ENCODE measurements at places on chromosomes 3 and 15.

DNA sequence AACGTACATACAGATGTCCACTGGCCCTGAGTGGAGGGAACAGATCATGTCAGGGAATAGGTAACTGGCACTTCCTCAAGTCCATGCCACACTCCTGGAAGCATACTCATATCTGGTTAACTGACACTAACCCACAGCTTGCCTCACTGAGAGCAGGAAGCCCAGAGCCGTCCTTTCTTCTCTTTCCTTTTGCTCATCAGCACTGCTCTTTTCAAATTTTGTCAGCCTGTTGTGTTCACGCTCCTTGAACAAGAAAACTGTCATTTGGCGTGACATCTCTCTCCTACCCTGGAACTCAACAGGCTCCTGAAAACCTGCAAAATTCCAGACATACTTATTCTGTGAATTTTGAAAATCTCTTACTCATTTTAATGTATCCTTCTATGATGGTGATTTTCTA lies 360.2 kb downstream of the MAGI1 start:
- DNase-seq: no peak

DNA sequence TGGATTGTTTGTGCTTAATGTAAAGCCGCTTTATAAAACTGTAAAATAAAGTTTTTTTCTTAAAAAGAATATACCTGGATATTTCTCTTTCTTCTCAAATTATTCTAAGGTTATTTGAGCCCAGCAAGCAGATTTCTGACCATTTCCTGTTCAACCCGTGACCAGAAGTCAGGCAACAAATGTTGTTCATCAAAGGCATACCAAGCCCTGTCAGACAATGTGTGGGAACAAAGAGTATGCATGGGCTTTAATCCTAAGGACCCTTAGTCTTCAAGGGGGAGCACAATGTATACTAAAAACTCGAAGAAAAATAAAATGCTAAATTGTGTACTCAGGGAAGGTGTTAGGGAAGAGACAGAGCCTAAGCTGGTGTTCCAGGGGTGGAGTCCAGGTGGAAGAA lies 26.6 kb upstream of the PAQR5 start:
- no peak for DNase-seq

DNA sequence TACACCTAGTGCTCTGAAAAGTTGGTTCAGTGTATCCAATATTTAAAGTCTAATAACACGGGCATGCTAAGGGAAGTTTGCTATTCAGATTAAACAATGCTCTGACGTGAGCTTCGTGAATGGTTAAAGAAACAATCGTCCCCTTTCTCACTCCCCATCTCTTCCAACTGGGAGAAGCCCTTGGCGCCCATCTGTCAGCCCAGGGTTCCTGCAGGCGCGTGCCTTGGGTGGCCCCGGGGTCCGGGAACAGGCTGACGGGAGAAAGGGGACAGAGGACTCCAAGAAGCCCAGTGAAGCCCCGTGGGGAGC lies 413 bp downstream of the SEC22C start:
- no peak for DNase-seq

GRCh38 chr3:13578251-13578650 lies 29.3 kb downstream of the FBLN2 start:
- no peak for DNase-seq

DNA sequence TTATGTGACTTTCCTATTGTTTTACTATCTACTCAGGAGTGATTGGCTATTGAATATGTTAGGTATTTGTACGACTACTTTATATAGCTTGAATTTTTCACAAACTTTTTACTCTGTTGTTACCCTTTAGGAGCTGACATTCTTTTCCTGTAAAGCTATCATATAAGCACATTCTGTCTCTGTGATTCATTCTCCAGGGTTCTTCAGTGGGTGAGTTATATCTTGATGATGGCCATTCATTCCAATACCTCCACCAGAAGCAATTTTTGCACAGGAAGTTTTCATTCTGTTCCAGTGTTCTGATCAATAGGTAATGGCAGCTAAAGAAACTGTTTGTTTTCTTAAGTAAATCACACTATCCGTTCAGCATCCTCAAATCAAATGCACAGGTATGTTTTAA lies 10.1 kb upstream of the CAPN3 start:
- no peak for DNase-seq

DNA sequence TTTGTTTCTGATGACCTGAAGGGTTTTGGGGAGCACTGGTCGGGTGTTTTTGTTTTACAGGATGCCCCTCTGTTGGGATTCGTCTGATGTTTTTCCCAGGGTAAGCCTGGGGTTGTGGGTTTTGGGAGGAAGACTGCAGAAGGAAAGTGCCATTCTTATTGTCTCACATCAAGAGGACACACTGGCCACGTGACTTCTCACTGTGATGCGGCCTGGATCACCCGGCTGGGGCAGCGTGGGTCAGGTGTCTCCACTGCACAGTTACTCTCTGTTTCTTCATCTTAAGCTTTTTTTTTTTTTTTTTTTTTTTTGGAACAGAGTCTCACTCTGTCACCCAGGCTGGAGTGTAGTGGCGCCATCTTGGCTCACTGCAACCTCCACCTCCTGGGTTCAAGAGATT lies 120.5 kb downstream of the TMEM266 start:
- DNase-seq: no peak

GRCh38 chr3:18681818-18682345 lies 256.7 kb upstream of the SATB1 start:
- no peak for DNase-seq

- DNase-seq: no peak
Observed at GRCh38 chr3:123371859-123372685, 76.8 kb downstream of the ADCY5 start.

DNA sequence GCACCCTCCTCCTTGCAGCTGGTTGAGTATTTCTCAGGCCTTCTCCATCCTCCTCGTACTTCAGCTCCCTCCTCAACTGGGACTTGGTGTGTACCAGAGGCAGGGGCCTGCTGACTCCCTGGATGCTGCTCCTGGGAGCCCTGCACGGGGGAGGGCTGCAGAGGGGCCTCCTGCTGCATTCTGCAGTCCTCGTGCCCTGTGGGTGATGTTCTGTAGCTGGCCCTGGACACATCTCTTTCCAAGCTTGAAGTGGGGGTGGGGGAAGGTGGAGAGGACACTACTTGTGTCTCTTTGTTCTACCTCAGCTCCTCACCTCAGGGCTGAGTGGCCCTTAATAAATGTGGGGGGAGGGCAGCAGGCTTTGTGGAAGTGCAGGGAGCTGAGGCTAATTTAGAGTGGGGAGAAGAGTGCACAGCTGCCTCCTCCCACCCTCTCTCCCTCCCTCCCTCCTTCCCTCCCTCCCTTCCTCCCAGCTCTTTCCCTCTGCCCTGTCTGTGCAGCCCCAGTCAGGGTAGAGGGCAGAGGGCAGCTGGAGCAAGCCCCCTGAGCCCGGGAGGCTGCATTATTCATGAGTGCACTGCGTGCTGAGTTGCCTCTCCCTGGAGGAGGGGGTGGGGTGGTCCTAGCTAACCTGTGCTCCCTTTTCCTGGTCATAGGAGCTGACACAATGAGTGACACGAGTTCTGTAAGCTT lies 3.7 kb upstream of the GRM2 start:
- no peak for DNase-seq

DNA sequence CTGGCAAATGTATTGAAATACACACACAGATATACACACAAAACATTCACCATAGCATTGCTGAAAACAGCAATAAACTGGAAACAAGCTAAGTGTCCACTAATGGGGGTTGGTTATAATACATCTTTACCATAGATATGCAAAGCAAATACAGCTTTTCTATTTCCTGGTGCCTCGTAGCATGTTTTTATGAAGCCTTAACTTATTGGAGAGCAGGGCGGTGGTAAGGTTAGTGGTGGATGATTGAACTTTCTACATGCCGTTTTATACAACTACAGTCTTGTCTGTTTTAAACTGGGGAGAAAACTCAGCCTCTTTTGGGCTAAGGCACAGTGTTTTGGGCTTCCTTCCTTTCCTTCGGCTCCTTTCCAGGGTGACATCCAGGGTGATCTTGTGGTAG lies 104.5 kb downstream of the NR2F2 start:
- no peak for DNase-seq

DNA sequence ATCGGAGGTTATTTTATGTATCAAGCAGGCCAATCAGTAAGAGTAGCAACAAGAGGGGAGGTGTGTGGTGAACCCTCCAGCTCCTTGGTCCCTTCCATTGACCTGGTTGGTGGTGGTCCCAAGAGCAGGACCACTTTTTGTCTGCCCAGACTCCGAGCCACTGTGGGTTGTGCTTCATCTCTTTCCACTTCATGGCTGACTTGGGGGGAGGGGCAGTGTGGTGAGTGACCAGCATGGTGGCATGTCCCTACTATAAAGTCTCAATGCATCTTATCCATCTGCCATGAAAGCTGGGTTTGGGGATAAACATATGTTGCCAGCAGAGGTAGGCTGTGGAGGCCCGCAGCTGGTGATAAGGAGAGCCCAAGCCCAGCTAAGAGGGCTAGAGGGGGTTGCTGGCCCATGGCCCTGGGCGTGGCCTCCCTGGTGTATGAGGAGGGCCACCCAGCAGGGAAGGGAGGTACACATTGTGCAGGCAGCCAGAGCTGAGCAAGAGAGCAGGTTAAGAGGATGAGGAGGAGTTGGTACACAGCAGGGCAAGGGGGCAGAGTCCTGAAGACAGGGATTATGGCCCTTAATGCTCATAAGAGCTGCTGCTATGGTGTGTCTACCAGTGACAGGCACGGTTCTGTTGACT lies 7.0 kb downstream of the AEN start:
- no peak for DNase-seq

DNA sequence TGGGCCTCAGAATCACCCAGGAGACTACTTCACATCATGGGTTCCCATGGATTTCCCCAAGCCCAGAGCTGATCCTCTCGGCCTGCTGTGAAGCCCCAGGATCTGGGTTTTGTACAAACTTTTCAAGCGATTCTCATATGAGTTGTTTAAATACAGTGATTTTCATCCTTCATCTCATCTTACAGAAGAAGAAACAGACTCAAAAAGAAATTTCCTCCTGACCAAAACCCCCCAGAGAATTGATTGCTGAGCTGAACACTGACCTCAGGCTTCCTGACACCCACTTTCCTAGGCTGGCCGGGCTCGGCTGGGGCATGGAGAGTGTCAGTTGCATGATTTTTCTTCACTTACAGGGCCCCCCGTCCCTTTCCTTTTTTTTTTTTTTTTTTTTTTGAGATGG lies 60.3 kb downstream of the BDH1 start:
- DNase-seq: no peak

DNA sequence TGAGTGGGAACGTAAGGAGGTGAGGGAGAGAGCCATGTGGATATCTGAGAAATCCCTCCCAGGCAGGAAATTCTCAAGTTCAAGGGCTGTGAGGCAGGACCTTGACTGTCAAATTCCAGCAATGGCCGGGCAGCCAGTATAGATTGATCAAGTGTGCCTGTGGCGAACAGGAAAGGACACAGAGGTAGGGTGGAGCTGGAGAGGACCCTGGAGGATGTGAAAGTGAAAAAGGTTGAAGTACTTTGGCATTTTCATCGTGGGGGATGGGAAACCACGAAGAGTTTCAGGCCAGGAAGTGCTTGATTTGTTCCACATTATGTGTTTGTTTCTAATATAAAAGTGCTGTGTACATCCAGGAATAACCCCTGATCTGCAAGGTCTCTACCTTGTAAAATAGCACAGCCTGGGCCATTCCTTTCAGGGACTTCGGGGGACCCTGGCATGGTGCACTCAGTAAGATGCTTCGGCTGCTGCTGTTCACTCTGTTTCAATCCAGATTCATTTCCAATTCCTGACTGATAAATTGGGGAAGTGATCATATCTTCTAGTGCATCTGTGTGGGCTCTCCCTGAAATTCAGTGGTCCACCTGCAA lies 156.6 kb downstream of the MCTP2 start:
- no peak for DNase-seq

- no peak for DNase-seq
Observed at GRCh38 chr3:64399205-64399800, 174.0 kb upstream of the PRICKLE2 start.

DNA sequence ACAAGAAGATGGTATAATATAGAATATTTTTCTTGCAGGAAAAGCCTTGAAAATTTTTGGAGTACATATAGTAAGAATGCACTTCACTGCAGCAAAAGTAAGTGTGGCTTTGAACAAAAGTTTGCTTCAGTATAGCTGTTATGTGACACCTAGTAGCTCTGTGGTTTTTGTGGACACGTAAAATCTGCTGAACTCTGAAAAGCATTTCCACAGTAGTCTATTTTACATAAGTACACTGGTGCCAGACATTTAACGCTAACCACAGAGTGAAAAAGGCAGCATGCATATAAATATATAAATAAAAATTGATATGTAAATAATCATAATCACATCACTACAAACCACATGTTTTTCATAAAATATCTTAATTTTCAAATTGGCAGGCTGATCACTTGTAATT lies 39.8 kb downstream of the CGGBP1 start:
- DNase-seq: no peak

GRCh38 chr3:66989860-66990696 lies 8.0 kb upstream of the KBTBD8 start:
- DNase-seq: no peak

- no peak for DNase-seq
Observed at GRCh38 chr3:52671676-52672075, 14.0 kb downstream of the PBRM1 start.

DNA sequence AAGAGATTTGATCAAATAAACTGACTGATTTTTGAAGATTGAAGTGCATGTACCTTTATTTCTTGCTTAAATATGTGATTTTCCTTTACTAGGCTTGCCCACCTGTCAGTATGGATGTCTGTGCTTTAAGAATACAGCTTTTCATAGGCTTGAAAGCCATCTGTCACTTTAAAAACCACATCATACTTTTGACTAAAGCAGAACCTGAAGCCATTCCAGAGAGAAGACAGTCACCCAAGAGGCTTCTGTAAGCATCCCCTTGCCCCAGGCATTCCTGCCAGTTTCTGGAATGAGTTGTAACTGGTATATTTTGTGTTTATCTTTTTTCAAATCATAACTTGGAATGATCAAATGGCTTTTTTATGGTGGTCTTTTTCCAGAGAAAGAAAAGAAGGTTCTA lies 24.0 kb downstream of the HPS3 start:
- no peak for DNase-seq

GRCh38 chr3:99638167-99638948 lies at the start of gene COL8A1:
COL8A1 (plus strand) TSS chr3:99638594; CDS start chr3:99790683, 152,089 bp downstream.
- DNase-seq: no peak

DNA sequence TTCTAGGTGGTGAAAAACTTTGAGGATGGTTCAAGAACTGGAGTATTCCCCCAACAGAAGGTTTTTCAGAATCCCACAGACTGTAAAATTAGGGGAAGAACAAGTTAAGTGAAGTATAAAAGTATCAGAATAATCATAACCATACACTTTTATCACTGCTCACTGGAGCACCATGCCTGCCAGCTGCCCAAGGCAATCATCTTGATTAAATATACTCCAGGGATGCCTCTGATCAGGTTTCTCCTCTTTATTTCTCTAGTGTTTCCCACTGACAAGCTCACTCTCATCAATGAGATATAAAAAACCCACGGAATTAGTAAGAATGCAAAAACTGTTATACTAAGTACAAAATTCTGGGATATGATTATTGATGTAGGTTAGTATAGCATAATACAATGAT lies 108.0 kb downstream of the STAG1 start:
- no peak for DNase-seq
